Heart right ventricle (tissue), 16 donors: ENCODE measurements at places on chromosomes 6 and 20. TPM values are rescaled to one million over a fixed set of nuclear protein-coding genes. Genes with fewer than 3 reads are reported as not detected.

Gene MTFR2
- not detected for total RNA-seq

DNA sequence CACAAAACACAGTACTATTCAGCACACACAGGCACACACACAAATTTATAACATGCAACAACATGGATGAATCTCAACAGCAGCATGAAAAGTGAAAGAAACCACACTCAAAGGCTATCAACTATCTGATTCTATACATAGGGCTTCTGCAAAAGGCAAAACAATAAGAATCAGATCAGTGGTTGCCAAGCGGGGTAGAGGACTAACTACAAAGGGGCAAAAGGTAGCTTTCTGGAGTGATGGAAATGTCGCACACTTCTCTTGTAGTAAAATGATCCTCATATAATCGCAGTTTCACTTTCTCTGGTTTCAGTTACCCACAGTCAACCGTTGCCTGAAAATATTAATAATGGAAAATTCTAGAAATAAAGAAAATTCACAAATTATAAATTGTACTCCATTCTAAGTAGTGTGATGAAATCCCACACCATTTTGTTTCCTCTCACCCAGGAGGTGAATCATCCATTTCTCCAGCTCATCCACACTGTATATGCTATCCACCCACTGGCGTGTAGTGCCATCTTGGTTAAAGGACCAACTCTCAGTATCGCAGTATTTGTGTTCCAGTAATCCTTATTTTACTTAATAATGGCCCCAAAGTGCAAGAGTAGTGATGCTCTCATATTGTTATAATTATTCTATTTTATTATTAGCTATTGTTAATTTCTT lies 12.8 kb upstream of the PLN start:
- peaks cover 8% of the 10 kb centered on the region for H3K4me1 ChIP-seq
- H3K27me3 ChIP-seq = no peaks in the 10 kb centered on the region
- DNase-seq = no peak
- H3K4me3 ChIP-seq = no peak overlapping the region
- H3K36me3 ChIP-seq = no peaks in the 10 kb centered on the region

DNA sequence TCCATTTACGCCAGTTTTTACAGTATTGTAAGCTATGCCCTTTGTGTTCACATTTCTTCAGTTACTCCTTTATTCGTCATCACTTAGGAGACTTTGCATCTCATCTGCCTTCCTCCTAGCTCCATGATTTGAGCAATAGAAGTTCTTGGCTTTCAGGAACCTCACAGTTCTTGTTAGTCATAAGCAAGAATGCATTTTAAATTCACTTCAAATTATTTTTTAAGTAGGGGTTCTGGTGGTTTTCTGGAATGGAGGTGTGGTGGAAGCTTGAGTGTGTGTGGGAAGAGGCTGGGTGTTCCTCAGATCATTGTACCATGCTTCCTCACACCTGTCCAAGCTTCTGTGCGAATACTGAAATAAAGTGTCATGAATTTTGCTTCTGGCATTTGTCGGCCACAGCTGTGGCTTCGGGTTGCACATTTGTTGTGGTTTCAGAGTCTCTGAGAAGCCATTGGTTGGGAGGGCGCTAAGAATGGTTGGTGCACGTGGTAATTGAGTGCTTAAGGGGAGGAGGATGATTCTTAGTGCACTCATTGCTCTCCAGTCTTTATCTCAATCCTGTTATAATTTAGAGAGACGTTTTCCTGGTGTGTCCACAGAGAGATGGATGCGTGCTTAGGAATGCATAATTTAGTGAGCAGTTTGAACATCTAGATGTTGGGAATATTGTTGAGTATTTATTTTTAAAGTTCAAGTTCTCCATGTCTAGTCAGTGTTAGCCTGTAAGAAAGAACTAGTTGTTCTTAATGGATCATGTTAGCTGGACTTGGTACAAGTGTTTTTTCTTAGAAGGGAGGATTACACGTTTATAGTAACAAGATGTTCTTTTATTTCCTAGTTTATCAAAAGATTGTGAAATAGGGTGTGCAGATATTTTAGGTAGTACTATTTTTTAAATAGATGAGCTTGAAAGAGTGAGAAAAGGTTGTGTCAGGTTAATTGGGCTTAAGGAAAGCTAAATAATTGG lies 31.9 kb downstream of the FOXO3 start:
- H3K27me3 ChIP-seq = no peaks in the 10 kb centered on the region
- H3K36me3 ChIP-seq = no peaks in the 10 kb centered on the region
- DNase-seq = no peak
- H3K4me3 ChIP-seq = no peak overlapping the region
- peak overlapping the region; percentile 77 for H3K27ac ChIP-seq

DNA sequence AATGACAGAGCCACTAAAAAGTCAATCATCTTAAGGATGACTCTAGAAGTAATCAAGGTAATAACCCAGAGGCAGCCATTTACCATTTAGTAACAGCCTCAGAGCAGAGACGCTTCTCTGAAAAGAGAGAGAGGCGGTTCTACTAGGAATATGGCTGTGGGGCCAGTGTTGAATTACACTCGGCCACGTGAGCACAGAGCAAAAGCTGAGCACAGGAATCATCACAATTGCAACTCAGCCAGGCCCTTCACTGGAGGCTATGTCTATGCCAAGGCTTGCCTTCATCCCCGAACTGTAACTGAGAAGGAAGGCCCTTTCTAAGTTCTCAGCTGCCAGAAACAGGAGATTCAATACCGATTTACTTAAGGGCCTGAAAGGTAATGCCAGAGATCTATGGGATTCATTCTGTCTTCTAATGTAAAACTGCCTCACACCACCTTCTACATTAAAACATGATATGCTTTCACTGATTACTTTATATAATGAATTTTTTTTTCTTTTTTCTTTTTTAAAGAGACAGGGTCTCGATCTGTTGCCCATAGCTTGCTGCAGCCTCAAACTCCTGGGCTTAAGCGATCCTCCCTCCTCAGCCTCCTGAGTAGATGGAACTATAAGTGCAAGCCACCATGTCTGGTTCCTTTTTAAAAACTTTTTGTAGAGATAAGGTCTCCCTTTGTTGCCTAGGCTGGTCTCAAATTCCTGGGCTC lies 67.6 kb downstream of the NUDT3 start:
- no peaks in the 10 kb centered on the region for H3K27me3 ChIP-seq
- no peak overlapping the region for H3K4me3 ChIP-seq
- no peaks in the 10 kb centered on the region for H3K36me3 ChIP-seq
- H3K27ac ChIP-seq = peak overlapping the region; percentile 32
- H3K4me1 ChIP-seq = peaks cover 31% of the 10 kb centered on the region
- DNase-seq = no peak

DNA sequence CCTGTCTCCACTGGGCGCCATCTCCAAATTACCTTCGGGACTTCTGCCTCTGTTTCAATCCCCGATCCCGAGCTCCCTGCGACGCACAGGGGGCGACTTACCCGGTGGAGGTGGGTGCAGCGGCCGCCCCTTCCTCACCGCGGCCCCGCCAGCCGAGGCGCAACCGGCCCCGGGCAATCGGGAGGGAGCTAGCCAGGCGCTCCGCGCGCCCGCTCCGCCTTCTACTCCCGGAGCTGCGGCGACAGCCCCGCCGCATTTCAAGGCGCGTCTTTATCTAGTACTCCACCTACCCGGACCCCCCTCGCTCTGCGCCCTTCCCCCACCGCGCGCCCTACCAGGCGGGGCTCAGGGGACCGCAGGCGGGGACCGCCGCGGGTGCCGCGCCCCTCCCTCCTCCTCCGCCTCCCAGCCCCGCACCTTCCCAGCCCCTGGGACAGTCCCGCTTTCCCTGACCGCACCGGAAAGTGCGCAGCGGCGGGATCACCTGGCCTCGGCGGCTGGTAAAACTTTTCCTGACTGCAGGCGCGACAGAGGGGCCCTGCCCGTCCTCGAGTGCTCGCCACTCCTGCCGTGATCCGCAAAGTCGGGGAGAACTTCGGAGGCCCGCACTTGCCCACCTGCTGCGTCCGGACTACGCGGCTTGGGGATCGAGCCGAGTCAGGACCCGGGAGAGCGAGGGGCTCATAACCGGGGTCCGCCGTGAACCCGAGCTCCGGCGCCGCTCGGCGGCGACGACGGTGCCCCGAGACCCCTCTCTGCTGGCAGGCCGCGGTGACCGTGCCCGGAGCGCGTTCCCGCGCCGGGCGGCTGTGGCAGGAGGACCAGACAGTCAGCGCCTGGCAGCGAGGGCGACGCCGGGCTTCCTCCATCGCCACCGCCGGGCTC lies 8.0 kb upstream of the NKX2-2 start:
- no peak for DNase-seq
- no peaks in the 10 kb centered on the region for H3K36me3 ChIP-seq
- H3K27me3 ChIP-seq = peaks cover 98% of the 10 kb centered on the region
- no peak overlapping the region for H3K27ac ChIP-seq
- H3K4me3 ChIP-seq = no peak overlapping the region

DNA sequence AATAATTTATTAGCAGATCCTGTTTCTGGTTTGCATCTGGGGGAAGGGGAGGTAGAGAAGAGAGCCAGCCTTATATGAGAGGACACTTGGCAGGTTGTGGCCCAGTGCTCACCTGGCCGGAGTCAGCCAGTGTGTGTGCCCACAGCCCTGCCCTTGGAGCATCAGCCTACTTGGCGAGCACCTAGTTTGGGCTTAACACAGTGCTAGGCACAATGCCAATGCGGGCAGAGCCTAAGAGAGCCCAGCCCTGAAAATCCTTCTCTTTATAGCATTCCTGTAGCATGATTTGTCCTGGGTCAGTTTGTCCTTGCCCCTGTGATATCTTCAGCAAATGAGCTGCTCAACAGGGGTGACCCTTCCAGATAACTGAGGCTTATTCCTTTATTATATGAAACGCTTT lies 73.0 kb downstream of the SLX4IP start:
- H3K27ac ChIP-seq = no peak overlapping the region
- H3K27me3 ChIP-seq = no peaks in the 10 kb centered on the region
- H3K36me3 ChIP-seq = no peaks in the 10 kb centered on the region
- DNase-seq = no peak
